ENCODE measurements at places on chromosomes 16 and 17.

- no peak for DNase-seq
Measured at GRCh38 chr17:4715063-4715744, 4.8 kb downstream of the ARRB2 start.

GRCh38 chr17:51097708-51098446 is 22.8 kb downstream of the SPAG9 start:
- DNase-seq = no peak

DNA sequence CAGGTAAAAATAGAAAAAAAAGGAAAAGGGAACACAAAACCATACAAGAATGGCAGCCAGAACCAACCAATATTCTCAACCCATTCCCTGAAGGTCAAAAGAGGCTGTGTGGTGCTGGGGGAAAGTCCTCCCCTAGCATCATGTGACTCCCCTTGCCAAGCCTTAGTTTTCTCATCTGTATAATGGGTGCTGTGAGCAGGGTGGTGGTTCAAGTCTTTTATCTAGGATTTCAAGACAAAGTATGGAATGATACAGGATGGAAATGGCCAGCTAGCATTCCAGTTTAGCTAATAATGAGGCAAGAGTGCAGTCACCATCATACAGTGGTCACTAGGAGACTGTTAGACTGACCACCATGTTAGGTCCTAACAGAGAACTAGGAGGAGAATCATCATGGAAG is 20.7 kb downstream of the PSMB3 start:
- no peak for DNase-seq

DNA sequence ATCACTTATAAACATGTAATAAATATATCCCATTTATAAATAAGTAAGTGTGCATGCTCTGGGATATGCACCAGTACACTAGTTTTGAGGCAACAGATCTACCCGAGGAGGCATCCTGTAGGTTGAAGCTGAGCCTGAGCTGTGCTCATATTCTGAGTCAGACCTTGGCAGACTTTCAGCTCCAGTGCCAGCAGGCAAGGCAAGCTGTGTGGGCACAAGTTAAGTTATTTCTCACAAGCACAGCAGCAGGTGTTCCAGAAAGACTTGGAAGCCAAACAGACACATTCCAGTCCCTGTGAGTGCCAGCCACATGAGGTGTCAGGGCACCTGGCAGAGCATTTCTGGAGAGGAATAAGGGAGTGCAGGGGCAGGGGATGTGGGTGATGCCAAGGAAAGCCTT is 1.3 kb upstream of the CLEC19A start:
- peak; percentile 96 for DNase-seq

GRCh38 chr17:61805399-61805798 is 57.9 kb downstream of the BRIP1 start:
- DNase-seq = peak; percentile 17

- peak; percentile 63 for DNase-seq
Measured at GRCh38 chr17:40348562-40349476, 15.7 kb downstream of the GJD3 start.

DNA sequence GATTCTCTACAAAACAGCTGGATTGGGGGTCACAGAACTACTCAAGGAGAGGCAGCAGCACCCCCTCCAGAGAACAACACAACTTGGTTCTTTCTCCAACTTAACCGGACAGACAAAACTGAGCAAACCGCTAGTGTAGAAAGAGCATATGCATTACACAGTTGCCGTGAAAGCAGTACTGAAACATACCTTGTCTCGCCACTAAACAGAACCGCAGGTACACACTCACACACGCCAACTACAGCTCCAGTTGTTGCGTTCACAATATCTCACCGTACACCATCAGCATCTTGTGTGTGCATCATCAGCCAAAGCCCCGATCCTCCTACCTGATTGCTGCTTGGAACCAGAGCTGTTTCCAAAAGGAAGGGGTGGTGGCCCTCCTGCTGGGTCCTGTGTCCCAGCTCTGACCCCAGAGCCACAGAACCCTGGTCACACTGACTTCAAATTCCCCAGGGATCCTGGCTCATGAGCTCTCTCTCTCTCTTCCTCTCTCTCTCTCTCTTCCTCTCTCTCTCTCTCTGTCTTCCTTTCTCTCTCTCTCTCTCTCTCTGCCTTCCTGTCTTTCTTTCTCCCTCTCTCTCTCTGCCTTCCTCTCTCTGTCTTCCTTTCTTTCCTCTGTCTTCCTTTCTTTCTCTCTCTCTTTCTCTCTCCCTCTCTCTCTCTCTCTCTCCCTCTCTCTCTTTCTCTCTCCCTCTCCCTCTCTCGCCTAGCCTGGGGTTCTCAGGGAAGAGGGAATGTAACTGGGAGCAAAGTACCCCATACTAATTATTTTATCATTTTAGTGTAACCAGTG is 8.4 kb downstream of the PIMREG start:
- no peak for DNase-seq

DNA sequence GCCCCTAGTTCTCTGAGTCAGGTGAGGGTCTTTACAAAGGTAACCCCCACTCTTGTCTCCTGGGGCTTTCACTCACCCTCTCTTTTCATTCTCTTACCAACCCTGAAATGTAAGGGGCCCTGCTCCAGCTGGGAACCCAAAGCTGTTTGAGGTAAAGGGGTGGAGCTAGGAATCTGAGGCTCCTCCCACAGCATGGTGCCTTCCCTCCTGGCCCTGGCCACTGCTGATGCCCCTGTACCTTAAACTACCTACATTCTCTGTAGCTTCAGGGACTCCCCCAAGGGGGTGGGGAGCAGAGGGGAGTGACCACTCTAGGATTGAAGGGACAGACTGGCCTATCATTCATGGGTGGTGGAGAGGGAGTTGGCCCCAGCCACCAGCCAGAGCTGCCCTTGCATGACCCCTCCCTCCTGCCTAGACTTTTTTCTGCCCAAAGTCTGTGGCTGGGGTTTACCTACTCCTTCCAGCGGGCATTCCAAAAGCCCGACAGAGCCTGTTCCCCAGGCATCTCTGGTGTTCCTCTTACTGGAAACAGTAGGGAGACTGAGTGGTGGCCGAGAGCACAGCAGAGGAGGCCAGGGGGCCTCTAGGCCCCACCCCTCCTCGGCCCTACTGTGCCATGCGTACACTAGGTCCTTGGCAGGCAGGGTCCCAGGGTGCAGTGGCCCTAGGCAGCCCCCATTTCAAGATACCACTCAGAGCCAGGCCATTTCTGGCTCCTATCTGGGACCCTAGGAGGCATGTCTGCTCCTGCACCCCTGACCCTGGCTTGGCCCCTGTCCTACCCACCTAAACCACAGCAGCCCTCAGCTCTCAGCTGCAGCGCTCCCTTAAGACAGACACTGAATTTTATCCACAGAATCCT is 9.5 kb downstream of the DOK4 start:
- DNase-seq = no peak

DNA sequence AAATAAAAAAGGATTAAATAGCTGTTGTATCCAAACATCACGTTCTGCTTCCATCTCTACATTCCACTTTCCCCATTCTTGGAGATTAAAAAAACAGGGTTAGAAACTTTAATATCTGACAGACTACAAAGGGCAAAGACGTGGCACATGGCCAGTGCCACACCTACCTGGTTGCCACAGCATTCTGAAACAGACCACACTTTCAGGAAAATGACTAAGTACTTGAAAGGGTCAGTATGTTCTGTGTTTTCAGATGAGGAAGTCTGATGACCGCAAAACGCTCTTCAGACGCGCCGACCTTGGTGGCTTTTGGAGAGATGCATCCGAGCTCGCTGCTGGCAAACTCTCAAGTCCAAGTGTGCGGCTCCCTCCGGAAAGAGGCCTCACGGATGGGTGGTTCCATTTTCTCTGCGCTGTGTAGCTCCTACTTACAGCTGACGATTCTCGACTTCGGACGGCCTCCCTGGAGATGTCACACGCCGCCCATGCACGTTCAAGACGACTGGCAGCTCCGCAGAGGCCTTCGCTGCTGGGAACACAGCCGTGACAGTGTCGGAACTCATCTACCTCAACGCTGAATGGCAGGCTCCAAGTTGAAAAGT is 15.5 kb downstream of the MAP1LC3B start:
- peak; percentile 94 for DNase-seq

DNA sequence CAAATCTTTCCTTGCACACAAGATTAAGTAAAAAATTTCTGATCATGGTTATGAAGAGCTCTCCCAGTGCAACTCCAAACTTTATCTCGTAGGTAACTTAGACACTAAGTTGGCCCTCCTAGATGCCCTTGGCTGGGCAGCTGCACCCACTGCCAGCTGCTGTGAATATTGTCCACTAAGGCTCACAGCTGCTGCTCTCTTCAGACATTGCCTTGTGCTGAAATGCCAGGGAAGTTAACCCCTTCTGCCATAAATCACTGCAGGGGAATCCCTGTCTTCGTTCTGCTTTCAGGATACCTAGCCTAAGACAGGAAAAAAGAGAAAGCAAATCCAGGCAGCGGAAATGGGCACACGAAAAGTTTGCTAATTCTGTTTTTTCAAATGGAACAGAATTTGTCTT is 106.4 kb downstream of the IRX5 start:
- DNase-seq = no peak

DNA sequence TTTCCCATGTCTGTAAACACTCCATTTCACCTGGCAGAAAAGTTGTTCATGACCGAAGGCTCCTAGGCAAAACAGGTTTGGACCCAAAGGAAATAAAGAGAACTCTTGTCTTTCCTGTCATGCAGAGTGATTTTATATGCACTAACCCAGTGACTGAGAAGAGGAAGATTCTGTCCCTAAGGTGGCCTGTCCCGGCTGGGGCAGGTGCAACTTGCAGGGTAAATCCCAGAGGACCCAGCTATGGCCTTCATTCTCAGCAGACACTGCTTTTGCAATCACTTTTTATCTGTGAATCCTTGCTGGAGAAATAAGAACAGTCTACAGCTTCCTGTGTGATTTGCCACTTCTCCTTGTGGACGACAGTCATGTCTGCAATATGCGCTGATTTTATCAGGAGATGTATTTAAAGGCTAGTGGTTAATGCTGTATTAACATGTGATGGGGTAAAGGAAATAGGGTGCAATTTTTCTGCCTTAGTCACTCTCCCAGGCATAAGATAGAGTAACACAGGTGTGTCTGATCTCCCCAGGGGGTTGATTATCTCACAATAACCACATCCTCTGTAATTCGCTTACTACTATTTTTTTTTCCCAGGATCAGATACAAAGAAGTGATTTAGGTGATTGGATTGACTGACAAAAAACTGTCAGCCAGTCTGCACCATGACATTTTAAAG is 696.8 kb upstream of the SOX9 start:
- DNase-seq = peak; percentile 86

DNA sequence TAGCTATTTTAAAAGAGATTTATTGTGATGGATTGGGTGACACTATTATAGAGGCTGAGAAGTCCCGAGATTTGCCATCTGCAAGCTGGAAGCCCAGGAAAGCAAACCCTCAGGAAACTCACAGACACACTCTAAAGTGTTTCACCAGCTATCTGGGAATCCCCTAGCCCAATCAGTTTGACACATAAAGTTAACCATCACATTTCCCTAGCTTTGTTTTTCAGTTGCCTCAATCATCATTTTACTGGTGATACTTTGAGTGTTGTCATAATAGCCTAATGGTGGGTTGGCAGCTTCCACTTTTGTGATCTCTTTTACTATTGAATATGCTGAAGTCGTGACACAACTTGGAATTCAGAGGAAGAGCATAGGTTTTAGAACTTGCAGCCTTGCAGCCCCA is 1.8 kb downstream of the SGF29 start:
- no peak for DNase-seq

DNA sequence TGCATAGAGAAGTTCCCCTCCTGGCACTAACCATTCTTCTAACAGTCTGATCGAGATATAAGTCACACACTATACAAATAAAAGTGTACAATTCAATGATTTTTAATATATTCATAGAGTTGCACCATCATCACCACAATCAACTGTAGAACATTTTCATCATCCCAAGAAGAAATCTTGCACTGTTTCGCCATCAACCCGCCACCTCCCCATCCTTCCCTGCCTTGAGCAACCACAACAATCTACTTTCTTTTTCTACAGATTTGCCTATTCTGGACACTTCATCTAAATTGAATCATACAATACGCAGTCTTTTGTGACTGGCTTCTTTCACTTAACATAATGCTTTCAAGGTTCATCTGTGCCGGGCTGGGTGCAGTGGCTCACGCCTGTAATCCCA is 33.0 kb upstream of the GUCY2D start:
- peak; percentile 38 for DNase-seq

DNA sequence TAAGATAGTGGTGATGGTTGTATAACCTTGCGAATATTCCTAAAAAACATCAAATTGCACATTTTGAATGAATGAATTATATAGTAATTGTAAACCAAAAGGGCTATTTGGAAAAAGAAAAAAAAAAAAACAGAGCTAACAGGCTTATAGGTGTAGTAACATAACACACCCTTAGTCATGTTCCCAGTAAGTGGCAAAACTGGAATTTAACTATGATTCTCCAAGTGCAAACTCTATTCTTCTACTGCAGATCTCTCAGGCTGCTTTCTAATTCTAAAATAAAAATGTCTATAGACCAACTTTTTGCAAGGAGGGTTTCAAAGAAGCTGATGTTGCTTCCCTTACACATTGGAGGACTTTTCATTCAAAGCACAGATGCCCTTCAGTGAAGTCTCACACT is 293.2 kb upstream of the MON1B start:
- peak; percentile 29 for DNase-seq

GRCh38 chr16:24253192-24253591 is 2.9 kb upstream of the CACNG3 start:
- DNase-seq = peak; percentile 60

DNA sequence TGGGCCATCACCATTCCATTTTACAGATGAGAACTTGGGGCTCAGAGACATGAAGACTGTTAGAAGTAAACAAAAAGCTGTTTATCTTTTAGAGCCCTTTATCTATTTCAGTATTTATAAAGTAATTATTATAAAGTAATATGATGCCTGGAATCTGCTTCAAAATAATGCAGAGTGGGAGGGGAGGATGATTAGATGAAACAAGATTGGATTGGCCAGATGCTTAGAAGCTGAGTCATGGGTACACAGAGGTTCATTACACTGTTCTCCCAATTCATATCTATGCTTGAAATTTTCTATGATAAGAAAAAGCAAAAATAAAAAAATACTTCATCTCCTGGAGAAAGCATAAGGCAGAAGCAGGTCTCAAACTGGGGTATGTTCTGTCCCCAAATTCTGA is 29.4 kb downstream of the TOM1L2 start:
- DNase-seq = peak; percentile 24

- DNase-seq = no peak
Measured at GRCh38 chr17:44575403-44575802, 18.1 kb downstream of the FZD2 start.
